ENCODE measurements at places on chromosomes 5 and 9. TPM values are rescaled to one million over a fixed set of nuclear protein-coding genes. Genes with fewer than 3 reads are reported as not detected.

The SAXO1 gene
- total RNA-seq = 0.37 TPM

The NUTM2G gene
- total RNA-seq = not detected

The TRIM36 gene
- total RNA-seq = 99.4 TPM

The VAV2 gene
- total RNA-seq = 270 TPM

The F2RL2 gene
- not detected for total RNA-seq
